ENCODE measurements at places on chromosomes 6 and 20.

- no peak for DNase-seq
Measured at GRCh38 chr6:127328043-127328609, 15.3 kb downstream of the ECHDC1 start.

DNA sequence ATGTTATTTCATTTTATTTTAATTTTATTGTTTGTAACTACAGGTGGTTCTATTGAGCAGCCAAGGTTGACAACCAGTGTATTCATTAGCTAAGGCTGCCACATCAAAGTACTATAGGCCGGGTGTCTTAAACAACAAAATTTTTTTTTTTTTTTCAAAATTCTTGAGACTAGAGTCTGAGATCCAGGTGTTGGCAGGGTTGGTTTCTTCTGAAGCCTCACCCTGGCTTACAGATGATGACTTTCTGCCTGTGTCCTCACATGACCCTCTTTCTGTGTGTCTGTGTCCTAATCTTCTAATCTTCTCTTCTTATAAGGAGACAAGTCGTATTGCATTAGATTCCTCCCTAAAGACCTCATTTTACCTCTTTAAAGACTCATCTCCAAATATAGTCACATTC lies 208.4 kb downstream of the MANEA start:
- DNase-seq: no peak

- DNase-seq: no peak
Measured at GRCh38 chr20:58306421-58307261, 2.9 kb upstream of the RAB22A start.

- DNase-seq: no peak
Measured at GRCh38 chr20:1801929-1802306, 93.3 kb upstream of the SIRPA start.

DNA sequence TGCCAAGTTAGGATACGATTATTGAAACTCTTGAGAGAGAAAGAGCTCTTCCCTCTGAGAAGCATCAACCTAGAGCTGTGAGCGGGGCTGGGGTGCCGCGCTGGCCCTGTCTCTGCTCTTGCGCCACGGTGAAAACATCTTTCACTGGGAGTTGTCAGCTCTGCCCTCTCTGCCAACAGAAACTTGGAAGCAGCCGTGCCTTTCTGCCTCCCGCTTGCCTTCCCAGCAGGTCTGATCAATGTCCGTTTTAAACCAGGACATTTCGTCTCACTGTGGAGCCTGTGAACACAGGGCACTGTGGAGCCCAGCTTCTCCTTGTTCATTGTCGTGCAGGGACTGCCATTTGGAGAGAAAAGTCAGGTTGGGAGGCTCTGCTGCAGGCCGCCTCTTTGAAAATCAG lies 249.2 kb upstream of the PMEPA1 start:
- DNase-seq: no peak

- DNase-seq: no peak
Measured at GRCh38 chr6:72746276-72746675, 124.4 kb downstream of the KCNQ5 start.

GRCh38 chr20:6492271-6493055 lies 275.0 kb upstream of the BMP2 start:
- no peak for DNase-seq

DNA sequence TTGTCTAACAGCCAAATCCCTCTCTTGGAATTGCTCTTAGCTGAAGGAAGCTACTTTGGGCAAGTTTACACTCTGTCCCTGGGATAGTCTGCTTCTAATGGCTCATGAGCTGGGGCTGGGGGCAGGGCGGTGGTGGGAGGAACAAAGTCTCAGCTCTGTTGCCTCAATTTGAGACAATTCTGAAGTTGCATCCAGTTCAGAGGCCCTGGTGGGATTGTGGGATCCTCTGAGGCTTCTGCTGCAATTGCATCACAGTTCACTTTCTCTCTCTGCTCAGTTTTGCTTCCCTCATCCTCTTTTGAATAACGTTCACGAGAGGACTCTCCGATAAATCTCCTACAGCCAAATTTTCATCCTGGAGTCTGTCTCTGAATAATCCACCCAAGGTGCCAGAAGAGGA lies 440.6 kb upstream of the SLC35B3 start:
- DNase-seq: no peak

DNA sequence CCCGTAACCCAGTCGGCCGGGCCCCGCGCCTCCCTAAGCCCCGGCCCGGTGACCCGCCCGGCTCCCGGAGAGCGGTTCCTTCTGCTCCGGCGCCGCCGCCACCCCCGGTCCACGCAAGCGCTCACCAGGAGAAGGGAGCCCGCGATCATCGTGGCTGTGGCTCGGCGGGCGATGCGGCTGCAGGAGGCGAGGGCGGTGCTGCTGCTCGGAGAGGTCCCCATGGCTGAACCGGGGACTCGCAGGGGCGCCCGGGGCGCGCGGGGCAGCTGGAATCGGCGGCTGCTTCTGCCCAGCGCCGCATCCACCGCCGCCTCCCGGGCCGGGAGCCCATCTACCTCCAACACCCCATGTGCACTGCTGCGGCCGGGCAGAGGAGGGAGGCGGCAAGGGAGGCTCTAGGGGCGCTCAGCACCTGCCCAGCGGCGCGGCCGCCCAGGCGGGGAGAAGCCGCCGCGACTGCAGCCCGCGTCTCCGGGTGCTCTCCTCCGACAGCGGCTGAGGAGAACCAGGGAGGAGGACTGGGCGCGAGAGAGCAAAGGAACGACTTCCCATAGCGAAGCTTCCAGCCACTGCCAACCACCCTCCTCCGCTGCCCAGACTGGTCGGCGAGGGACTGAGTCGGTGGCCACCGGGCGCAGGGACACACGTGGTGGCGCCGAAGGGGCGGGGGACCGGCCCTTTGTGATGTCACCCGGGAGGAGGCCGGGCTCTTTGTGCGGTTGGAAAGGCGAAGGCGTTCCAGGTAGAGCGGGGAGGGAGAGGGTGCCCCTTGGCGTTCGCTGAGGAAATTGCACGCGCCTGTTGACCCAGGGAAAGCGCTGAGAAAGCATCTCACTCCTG lies at the start of gene TNFRSF21:
Gene TNFRSF21, minus strand, starts transcription at position 615 of the 840 bp plus-strand sequence. Its CDS starts 394 bp downstream, at position 221.
- peak; percentile 37 for DNase-seq

GRCh38 chr6:87071683-87072082 lies 23.2 kb downstream of the CGA start:
- DNase-seq: no peak

- DNase-seq: no peak
Measured at GRCh38 chr6:141758430-141758829, 374.3 kb upstream of the GJE1 start.

DNA sequence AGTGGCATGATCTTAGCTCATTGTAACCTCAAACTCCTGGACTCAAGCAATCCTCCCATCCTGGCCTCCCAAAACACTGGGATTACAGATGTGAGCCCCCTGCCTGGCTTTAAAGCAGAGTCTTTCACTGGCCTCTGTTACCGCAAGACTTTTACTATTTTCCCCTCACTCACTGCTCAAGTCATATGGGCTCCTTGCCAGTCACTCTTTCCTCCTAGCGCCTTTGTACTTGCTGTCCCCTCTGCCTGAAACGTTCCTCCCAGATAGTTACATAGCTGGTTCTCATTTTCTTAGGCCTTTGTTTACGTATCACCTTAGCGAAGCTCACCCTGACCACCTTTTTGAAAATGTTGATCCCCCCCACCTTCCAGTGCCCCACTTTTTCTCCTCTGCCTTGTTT lies 29.3 kb downstream of the RPRD1B start:
- DNase-seq: no peak

DNA sequence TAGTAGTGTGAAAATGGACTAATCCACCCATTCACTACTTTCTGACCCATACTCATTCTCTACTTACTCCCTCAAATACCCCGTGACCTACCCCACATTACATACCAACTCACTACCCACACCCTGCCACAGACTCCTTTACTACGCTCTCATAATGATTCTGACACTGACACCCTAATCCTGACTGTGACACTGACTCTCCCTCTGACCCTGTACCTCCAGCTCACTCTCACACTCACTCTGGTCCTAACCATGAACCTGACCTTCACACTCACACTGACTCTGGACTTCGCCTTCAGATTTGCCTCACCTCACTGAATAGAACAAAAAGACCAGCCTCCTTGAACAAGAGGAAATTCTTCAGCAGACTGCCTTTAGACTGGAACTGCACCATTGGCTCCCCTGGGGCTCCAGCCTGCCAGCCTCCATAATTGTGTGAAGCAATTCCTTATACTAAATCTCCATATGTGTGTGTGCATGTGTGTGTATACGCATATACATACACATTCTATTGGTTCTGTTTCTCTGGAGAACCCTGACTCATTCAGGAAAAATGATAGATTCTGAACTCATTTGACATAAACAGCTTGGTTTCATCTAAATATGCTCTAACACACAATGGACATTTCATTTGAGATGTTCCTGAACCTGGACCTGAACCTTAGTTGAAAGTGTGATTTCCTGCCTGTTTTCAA lies 10.5 kb upstream of the ZNF343 start:
- DNase-seq: no peak

GRCh38 chr6:147001621-147002020 lies 202.6 kb upstream of the STXBP5 start:
- DNase-seq: no peak

- no peak for DNase-seq
Measured at GRCh38 chr6:145031001-145031400, 704.3 kb downstream of the EPM2A start.

- no peak for DNase-seq
Measured at GRCh38 chr6:44485601-44486401, 98.3 kb downstream of the CDC5L start.

DNA sequence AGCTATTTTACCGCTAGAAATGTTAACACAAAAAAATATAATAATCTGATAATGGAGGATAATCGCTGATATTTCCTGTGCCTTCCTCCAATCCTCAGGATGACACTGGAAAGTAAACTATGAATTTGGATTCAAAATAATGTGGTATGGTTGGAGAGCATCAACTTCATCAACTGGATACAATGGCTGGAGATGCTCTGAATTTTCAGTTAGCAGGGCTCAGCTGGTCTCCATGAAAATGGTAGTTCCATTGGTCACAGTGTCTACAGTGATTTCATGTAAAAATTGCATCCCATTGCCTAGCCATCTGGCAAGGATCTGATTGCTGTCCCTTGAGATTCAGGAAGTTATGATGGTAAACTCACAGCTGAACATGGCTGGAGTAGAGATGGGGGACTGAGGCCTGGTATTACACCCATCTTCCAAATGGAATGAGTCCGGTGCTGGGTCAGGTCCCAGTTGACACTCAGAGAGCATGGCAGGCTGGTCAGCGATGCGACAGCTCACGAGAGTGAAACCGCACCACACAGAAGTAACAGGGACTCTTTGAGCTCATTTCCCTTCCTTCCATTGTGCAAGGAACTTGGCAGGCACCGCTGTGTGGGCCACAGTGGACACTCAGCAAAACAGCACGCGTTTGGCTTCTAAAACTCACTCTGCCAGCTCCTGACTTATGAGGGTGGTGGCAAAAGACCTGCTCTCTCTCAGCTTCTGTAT lies 142.4 kb upstream of the TNFAIP3 start:
- no peak for DNase-seq

DNA sequence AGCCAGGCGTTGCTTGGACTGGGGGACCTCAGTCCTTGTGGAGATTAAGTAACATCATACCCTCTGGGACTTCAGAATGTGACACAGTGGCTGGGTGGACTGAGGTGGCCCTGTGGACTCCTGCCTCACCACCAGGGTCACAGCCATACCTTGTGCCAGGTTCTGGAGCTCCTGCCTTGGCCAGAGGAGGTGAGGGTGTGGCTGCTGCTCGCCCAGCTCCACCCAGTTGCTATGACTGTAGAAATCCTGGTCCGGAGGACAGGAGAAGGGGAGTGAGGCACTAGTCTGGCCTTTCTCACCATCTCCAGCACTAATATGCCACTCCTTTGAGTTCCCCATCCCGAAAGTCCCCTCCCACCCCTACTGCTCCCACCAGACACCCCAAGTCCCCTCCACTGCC lies 1.9 kb downstream of the VWA7 start:
- no peak for DNase-seq

- no peak for DNase-seq
Measured at GRCh38 chr6:165679326-165679725, 16.3 kb upstream of the PDE10A start.

DNA sequence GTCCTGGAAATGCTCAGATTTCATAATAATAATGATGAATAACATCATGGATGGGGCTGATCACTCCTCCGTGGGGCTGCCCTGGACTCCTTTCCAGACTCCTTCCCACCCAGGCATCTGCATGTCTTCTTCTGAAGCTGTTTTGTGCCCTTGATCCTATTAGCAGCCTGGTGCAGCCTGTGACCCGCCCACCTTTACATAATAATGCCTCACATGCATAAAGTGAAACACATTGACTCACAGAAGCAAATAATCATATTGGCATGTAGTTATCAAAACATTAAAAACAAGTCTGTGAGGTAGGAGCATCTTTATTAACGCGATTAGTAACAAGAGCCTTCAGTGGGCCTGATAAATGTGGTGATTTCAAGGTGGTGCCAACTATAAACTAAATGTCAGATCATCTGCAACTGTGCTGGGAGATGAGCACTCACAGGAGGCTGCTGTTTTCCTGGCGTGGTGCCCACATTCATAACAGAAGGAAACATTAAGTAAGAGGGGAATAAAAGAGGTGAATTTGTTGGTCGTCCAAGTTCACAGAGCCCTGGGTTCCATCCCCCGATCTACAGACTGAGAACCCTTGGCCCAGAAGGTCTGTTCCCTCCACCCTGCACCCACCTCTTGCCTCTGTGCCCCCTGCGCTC lies 344.7 kb downstream of the CDH4 start:
- no peak for DNase-seq

- no peak for DNase-seq
Measured at GRCh38 chr20:29741594-29741893, 1515.9 kb upstream of the DEFB115 start.

GRCh38 chr20:39623584-39624234 lies 661.6 kb downstream of the DHX35 start:
- DNase-seq: no peak

DNA sequence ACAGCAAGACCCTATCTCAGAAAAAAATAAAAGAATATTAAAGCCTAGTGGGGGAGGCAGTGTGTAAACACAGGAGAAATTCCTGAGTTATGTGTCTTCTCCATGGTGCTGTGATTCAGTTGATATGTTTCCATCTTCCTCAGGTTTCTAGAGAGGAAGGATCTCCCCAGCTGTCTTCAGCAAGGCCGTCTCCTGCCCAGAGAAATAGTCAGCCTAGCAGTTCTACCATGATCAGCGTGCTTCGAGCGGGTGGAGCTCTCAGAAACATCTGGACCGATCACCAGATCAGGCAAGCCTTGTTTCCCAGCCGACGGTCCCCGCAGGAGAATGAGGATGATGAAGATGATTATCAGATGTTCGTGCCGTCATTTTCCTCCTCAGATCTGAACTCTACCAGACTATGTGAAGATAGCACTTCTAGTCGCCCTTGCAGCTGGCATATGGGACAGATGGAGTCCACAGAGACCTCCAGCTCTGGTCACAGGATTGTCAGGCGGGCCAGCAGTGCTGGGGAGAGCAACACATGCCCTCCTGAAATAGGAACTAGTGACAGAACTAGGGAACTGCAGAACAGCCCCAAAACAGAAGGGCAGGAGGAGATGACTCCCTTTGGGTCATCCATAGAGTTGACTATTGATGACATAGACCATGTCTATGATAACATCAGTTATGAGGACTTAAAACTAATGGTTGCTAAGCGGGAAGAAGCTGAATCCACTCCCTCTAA lies 34.9 kb upstream of the MTHFD1L start:
- no peak for DNase-seq

GRCh38 chr20:4632876-4633275 lies 88.8 kb upstream of the PRND start:
- no peak for DNase-seq

Data from thoracic aorta (tissue), 2 donors.